ENCODE measurements at places on chromosomes 16 and 17. TPM values are rescaled to one million over a fixed set of nuclear protein-coding genes. Genes with fewer than 3 reads are reported as not detected.

The TPPP3 gene
- total RNA-seq: 0.71 TPM

The SLX1A gene
- total RNA-seq: 67.8 TPM

The OXLD1 gene
- 84.9 TPM for total RNA-seq

The TMEM235 gene
- total RNA-seq: not detected

The LRRC36 gene
- 0.36 TPM for total RNA-seq

The C16orf74 gene
- total RNA-seq: 17.8 TPM

The CD300LB gene
- total RNA-seq: not detected

Data from Daoy (cell line).